Suppressor macrophage (primary cell): ENCODE measurements at places on chromosomes 1 and 21.

DNA sequence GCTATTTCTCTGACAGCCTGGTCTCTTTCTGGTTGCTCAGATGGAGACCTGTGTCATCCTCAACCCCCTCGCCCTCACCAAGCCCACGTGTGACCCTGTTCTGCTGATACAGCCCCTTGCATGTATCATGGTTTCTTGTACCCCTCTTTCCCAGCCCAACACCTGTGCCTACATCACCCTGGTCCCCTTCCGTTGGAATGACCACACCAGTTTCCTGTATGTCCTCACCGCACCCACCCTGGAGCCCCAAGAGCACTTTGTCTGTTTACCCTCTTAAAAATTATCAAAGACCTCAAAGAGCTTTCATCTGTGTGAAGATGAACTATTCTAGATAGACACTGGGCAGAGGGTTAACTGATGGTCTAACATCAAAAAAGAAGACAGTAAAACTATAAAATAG is 179.5 kb downstream of the GALNT2 start:
- DNase-seq: no peak

- peak; percentile 57 for DNase-seq
These were observed 76.1 kb upstream of the JUN start for GRCh38 chr1:58859769-58860485.

DNA sequence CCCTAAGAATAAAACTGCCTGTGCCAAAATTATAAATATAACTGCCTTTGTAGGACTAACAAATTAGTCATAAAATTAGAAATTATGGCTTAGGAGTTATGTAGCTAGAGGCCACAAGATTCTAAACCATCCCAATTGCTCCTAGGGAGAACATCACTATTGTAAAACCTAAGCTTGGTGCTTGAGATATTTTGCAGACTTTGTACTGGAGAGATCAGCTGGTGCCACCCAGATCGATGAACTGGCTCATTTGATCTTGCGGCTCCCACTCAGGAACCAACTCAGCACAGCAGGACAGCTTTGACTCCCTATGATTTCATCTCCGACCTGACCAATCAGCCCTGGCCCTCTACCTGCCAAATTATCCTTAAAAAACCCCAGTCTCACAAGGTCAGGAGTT is 30.6 kb downstream of the HHAT start:
- no peak for DNase-seq

DNA sequence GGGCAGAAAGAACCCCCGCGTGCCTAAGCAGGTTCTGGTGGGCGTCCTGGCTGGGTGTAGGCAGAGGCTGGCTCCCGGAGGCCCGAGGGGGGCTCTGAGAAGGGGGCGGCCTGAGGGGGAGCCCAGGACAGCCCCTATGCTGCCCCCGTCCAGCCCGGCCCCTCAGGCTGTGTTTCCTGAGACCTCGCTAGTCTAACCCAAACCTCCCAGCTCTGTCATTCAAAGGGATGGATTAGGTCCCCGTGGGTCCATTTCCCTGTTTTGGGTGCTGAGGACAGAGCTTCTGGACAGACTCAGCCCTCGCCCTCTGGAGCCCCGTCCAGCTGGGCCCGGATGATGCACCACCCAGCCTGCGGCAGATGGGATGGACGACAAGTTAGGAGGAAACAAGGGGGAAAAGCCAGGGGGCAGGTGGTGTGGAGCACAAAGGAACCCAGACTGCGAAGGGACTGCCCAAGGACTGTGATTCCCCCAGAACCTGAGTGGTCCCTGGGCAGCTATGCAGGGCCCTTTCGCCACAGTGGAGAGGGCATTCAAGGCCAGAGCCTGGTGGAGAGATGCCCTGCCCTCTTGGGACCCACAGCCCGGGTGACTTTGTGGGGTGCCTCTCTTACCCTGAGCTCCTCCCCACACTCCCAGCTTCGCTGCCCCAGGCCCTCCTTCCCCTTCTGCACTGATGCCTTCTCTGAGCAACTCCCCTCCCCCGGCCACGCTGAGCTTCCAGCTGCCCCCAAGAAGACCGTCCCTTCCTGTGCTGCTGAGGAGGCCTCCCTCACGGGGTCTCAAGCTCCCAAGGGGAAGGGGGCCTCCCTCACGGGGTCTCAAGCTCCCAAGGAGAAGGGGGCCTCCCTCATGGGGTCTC is 2.8 kb downstream of the HES4 start:
- DNase-seq: no peak

GRCh38 chr1:1434824-1435105 is 725 bp upstream of the VWA1 start:
- no peak for DNase-seq

DNA sequence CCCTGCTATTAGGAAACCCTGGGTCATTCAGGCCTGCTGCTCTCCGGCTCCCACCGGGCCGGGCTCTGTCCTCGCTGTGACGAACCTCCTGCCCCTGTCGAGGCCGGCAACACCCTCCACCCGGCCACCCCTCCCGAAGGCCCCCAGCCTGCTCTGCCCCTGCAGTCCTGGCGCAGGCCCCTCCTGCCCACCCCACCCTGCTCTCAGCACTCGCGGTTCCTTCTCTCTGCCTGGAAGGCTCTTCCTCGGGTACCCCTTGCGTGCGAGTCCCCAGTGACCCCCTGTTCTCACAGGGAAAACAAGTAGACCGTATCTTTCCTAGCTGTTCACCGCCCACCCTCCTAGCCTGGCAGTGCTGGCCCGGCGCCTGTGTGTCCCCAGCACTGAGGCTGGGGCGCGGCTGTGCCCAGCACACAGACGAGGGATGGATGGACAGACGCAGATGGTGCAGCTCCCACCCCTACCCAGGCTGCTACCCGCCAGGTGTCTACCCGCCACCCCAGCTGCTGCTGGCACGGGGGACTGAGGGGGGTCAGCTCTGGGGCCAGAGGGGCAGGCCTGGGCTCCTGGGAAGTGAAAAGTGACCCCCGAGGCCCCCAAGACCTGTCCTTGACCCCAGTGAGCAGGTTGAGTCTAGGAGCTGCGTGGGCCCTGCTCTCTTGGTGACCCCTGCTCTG is 3.1 kb upstream of the VWA1 start:
- DNase-seq: no peak

GRCh38 chr1:241711326-241711725 is 59.2 kb downstream of the WDR64 start:
- DNase-seq: no peak

DNA sequence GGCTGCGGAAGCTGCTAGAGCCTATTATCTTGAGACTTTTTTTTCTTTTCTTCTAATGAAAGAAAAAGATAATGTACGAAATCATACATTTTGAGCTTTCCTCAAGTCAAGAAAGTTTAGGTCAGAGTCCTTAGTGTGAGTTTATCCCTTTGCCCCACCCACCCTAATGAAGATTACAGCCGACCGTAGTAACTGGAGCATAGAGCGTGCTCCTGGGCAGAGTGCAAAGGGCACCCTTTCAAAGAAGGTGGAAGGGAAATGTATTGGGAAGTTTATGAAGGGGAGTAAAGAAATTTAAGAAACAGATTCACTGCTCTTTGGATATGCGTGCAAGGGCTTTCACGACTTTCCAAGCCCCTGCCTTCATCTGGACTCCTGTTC is 17.2 kb downstream of the GNG12 start:
- no peak for DNase-seq

DNA sequence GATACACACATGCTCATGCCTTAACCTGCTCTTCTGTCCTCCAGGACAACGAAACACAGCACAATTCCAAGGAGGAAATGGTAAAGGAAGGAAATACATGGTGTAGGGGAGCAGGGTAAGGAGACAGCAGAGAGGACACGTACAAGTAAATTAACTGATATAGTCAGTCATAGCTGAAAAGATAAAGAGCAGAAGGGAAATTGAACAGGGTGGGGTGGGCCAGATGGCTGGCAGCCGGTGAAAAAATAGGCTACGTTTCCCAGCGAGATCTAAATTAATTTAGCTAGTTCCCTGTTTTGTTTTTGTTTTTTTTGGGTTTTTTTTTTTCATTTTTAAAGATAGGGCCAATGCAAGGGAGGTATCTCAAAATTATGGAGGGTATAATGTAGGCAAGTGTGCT is 109.2 kb downstream of the FAM78B start:
- DNase-seq: no peak

GRCh38 chr21:33949516-33950430 is 34.2 kb upstream of the ATP5PO start:
- no peak for DNase-seq

DNA sequence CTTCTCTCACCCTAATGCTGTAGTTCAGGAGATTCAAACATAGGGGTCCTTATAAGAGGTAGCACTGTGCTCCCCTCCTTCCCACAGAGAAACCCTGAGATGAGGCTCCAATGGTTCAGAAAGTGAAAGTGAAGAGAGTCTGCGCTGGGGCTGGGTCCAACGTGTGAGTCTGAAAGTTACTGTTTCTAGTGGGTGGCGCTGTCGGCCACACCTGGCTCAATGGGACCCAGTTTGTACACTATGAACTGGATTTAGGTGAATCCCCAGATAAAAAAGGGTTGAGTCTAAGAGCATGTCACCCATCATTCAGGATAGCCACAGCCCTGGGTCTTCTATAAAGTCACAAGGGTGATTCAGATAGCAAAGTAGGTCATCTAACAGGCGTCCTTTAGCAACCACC is 2.8 kb downstream of the SMCP start:
- DNase-seq: no peak

GRCh38 chr21:31560479-31560878 is 99.0 kb upstream of the SOD1 start:
- no peak for DNase-seq

- DNase-seq: no peak
These were observed 305.4 kb upstream of the PTBP2 start for GRCh38 chr1:96416111-96416595.

DNA sequence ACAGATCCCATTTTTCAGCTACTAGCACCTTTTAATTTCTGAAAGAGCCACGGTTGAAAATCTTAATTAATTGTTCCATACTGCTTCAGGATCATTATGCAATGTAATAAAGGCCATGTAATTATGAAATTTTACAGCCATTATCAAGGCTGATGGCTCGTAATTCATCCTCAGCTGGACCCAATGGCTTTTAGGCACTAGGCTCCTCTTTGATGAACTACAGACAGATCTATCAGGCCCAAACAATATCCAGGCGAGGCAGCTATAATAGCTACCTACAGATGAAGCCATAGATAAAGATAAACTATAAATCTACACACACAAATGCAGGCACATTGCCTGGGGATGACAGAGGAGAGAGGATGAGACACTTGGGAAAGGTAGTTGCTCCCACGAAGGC is 110.5 kb upstream of the USH2A start:
- DNase-seq: no peak
